ENCODE measurements at places on chromosomes 7 and 10.

- no peak for DNase-seq
Observed at GRCh38 chr10:22067091-22067490, 63.6 kb upstream of the DNAJC1 start.

DNA sequence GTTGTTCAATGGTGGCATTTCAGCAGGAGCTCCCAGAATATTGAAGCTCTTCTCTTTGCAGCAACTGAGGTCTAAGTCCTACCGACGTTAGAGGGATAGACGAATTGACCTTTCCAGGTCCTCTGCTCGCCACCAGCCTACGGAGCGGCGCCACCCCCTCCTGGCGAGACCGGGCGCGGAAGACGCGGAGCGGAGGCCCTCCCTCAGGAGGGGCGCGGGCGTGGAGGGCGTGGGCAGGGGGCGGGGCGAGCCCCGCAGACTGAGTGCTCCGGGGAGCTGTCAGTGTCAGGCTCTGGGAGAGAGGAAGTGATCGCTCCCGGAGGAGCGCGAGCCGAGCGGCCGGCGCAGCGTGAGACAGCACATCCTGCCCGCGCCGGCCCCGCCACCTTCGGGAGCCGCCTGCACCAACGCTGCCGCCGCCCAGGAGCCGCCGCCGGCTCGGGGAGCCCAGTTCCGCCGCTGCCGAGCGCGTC lies at the start of gene DYNC1I1:
Gene DYNC1I1, plus strand, starts transcription at position 257 of the 473 bp plus-strand sequence. CDS start 32,176 bp downstream, outside the sequence.
- no peak for DNase-seq

GRCh38 chr7:24869572-24869971 lies 110.4 kb downstream of the OSBPL3 start:
- DNase-seq: no peak

DNA sequence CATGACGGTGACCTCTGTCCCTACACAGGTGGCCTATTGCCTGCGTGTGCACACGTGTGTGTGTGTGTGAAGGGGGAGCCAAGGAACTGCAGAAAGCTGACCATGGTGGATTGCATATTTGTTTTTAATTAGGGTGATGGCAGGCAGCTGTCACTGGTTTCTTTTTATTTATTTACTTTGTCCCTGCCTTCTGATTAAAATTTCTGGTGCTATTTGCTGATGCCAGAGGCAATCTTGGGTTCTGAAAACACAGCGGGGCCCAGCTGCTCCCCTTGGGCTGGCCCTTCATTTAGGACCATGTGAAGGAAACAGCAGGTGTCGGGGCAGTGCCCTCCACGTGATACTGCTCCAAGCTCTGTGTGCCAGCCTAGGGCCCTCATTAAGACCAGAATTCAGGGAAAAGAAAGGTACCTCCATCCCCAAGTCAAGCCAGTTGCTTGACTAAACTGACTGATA lies 71.3 kb upstream of the PODXL start:
- DNase-seq: no peak

GRCh38 chr7:158505683-158506082 lies 81.9 kb downstream of the PTPRN2 start:
- DNase-seq: no peak

DNA sequence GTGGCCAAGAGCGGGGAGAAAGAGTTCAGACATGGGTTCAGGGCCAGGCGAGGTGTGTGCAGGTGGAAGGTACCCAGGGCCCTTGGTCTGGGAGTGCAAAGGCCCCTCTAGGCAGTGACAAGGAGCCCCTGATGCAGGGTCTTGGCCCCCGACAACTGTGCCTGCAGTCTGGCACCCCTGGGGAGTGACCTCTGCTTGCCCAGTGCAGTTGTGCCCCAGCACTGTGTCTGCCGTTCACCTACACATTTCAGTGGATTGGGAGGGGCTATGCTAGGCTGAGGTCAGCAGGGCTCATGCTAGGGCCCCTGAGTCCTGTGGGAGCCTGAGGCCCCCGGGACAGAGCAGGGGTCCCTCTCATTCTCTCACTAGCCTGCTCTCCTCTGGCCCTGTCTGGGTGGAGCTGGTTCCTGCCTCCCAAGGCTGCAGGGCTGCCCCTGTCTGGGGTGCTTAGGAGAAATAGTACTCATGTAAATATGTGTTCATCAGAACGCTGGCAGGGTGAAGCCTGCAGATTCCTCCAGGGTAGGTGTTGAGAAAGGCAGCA lies 550.4 kb downstream of the TCERG1L start:
- no peak for DNase-seq

- DNase-seq: no peak
Observed at GRCh38 chr10:12510501-12510941, 161.2 kb downstream of the CAMK1D start.

GRCh38 chr10:98391065-98391464 lies 23.9 kb downstream of the PYROXD2 start:
- DNase-seq: no peak

GRCh38 chr7:2248984-2249694 lies 7.1 kb downstream of the NUDT1 start:
- no peak for DNase-seq

DNA sequence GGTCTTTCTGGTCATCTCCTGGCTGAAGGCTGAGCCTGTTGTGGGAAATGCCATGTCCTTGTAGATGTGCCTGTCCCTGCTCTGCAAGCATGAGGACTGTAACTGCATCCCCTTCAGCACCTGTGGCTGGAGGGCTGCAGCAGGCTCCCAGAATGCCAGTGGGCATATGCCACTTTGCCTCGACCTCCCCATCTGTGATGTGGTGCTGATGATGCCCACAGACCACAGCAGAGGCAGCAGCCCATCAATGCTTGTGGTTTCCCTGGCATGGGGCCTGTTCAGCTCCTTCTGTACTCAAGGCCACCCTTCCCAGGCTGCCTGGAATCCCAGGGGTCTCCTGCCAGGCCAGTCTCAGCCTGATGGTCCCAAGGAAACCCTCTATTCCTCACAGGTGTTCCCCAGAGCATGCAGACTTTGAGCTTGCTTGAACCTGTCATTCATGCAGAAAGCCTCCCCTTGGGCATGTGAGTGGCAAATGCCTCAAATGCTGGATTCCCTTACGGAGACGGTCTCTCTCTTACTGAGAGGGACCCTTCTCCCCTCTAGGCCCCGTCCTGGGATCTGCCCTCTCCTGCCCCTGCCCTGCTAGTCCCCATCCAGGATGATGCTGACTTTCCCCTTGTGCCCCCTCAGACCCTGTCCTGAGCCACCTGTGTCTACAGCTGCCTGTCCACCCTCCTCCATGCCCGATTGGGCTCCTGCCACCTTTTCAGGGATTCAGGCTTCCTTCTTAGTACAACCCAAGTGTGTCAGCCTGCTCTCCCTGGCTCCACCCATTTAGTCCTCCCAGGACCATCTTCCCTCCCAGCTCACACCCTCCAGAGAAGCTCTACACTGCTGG lies 50.9 kb upstream of the ANTXRL start:
- DNase-seq: no peak

DNA sequence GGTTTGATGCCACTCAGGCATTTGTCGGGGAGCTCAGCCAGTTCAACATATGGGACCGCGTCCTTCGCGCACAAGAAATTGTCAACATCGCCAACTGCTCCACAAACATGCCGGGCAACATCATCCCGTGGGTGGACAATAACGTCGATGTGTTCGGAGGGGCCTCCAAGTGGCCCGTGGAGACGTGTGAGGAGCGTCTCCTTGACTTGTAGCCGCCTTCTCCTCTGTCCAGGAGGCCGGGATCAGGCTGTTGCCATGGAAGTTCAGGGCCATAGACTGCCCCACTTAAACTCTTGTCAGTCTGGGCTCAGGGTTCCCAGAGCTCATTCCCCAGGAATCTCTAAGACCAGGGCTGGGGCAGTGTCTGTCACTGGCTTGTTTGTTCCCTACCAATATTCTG lies 11.3 kb downstream of the NPTX2 start:
- no peak for DNase-seq

GRCh38 chr7:137480824-137481365 lies 137.4 kb upstream of the PTN start:
- no peak for DNase-seq

DNA sequence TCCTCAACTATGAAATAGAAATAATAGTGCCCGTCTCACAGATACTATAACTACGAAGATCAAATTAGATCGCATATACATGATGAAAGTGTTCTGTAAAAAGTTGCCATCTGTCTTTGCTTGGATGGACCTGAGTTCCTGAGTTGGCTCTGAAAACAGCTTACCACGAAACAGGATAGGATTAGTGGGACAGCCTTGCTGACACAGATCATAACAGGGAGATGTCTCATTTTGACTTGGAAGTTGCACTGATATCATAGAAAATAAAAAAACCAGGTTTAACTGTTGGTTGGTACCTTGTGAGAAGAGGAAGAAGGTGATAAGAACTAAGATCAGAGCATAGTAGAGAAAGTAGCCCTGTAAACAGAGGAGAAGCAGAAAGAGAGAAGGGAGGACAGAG lies 79.3 kb upstream of the AGBL3 start:
- no peak for DNase-seq

DNA sequence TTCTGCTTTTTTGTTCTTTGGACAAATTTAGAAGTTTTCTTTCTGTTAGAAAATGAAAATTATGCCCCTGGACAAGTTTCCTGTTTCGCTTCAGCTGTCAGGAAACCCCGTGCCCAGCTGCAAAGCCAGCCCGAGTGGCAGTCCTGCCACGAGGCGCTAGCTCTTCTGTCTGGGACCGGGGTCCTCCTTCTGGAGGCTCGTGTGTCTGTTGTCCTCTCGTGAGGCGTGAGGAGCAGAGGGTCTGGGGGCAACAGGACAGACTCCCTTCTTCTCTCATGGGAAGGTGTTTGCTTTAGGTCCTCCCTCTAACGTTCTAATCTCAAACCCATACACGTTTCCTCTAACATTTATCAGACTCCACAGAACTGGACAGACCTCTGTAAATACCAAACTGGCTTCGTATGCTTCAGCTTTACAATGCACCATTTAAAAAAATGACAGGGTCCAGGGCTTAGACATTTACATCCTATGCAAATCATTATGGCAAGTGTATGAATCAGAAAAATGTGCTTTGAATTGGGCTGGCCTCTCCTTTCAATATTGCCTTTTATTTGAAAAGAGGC lies 184.5 kb upstream of the SHH start:
- DNase-seq: no peak

DNA sequence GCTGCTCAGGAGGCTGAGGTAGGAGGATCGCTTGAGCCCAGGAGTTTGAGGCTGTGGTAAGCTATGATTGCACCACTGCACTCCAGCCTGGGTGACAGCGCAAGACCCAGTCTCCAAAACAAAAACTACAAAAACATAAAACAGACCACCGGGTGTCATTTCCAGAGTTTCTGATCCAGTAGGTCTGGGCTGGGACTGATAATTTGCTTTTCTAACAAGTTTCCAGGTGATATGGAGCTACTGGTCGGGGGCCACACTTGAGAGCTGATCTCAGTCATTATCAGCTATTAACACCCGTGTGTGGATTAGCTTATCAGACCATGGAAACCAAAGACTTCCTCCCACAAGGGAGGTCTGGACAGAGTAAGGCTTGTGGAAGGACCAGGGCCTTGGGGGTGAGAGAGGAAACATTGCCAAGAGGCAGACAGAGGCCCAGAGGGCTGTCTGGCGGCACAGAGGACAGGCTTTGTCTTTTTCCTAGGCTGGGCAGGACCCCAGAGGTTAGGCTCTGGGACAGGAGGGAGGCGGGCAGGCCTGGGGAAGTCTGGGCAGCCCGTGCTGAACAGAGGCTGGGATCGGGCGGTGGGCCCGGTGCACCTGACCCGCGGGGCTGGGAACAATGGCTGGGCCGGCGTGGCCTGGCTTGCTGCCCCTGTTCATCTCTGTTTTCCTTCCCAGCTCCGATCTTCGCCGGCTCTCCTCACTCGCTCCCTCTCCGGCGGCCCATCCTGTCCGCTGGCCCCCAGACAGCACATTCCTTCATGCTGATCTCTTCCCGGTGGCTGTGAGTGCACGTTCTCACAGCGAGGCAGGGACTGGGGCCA lies 25.2 kb downstream of the TMEM270 start:
- DNase-seq: no peak

- DNase-seq: no peak
Observed at GRCh38 chr7:103446049-103446520, at the start of gene SLC26A5. Gene SLC26A5 (minus strand): TSS chr7:103446207. CDS start chr7:103421514, 24,693 bp downstream.

- DNase-seq: no peak
Observed at GRCh38 chr10:99966306-99966705, 43.4 kb downstream of the DNMBP start.

DNA sequence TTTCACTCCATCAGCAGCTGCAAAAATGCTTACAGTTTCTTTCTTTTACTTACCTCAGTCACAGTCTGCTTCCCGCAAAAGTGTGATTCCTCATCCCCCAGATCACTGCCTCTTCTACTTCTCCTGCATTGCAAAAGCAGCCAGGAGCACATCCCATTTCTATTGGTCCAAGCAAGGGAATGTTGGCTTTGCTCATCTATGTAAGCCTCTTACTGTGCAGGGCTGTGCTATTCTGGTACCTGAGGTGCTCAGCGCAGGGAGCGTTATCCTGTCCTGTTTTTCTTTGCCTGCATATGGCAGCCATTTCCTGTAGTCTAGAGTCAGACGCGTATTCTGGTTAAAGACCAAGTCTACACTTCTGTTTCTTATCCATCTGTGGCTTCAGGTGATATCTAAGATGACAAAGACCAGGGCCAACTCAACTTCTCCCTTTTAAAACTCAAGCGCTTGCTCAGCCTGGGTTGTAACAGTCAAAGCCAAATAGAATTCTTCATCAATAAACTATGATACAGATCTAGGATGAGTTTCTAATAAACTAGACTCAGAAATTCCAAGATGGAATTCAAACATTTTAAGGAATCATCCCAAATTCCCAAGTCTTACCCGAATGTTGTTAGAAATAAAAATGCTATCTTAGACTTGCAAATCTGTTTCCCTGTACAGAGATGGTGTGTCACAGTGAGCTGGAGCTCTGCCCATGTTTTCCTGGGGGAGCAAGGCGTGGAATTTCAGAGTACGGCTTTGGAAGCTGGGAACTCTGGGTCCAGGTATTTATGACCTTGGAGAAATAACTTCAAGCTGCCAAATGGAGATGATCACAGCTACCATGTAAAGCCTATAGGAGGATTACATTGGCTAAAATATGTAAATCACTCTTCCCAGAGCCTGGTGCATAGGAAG lies 6.1 kb upstream of the RBM17 start:
- DNase-seq: no peak

DNA sequence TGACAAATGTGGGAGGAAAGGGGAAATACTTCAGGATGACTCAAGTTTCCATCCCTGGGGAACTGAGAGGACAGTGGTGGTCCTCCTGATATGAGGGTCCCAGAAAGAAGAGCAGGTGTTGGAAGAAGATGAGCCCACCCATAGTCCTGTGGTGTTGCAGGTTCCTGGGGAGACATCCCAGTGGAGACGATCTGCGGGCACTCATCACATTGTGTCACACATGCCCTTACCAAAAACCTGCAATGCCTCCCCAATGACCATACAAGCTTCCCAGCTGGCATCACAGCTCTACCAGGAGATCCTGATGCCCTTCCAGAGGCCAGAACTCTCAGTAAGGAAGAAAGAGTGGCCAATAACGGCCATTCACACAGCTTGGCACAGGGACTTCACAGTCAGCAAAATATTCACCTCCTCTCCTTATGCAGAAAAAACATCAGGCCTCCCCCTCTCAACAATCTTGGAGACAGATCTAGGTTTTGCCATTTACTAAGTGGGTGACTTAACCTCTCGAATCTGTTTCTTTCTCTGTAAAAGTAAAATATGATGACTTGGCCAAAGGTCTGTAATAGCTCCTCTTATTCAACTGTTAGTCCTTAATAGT lies 9.0 kb downstream of the PUS7 start:
- no peak for DNase-seq

- no peak for DNase-seq
Observed at GRCh38 chr10:123556736-123557135, 109.4 kb upstream of the GPR26 start.
